ENCODE measurements at places on chromosomes 16 and 17.

- DNase-seq = no peak
Measured at GRCh38 chr16:503150-504071, 24.1 kb upstream of the CAPN15 start.

DNA sequence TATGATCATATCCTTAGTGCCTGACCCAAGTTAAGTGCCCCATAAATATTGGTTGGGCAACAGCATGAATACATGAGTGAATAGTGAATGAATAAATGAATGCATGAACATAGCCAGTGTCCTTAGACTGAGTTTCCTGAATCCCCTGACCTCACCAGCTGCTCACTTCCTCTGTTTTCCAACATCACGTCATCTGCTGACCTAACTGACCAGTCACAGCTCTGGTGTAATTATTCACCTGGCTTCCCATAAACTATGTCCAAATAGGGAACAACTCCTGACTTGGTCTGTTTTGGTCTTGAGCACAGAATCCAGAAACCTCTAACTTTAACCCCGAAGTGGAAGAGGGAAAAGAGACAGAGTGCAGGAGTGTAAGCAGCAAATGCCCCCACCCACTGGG, 83.4 kb downstream of the ASIC2 start:
- no peak for DNase-seq

- DNase-seq = no peak
Measured at GRCh38 chr17:35679007-35679682, 52.3 kb upstream of the RASL10B start.

DNA sequence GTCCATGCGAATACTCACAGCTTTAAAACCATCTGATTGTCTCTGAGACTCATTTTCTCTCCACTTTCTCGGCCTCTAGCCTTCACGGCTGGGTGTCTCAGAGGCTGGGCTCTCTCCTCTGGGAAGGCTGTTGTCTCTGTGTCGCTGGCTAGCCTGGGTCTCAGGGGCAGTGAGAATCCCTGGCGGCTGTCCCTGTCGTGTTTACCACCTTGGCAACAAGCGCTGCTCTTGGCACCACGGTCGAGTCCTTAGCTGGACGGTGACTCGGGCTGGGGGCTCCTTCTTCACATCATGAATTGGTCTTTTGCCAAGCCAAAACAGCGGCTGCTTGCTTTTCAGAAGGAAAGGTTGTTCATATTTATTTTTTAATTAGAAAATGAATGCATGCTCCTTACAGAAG, 81.1 kb downstream of the MSI2 start:
- no peak for DNase-seq

DNA sequence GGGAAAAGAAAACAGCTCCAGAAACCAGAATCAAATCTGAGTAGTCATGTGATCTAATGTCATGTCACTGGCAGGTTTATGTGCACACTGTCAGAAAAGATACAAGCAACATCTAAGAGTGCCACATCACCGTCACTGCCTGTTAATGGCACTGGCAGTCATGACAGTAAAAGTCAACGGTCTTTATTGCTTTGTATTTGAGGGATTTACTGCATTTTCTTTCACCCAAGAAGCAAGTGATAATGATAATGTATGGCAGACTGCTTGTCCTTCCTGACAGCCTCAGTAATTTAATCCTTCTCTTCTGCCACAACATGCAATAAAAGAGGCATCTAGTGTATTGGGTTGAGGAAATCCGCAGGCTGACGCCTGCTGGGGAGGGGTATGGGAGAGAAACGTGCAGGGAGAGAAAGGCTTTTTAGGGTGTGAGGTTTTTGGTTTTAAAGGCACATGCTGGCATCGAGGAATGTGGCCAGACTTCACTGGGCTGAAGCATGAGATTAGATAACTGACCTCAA, 92.4 kb downstream of the RPGRIP1L start:
- no peak for DNase-seq
